ENCODE measurements at places on chromosomes 11 and 22.

DNA sequence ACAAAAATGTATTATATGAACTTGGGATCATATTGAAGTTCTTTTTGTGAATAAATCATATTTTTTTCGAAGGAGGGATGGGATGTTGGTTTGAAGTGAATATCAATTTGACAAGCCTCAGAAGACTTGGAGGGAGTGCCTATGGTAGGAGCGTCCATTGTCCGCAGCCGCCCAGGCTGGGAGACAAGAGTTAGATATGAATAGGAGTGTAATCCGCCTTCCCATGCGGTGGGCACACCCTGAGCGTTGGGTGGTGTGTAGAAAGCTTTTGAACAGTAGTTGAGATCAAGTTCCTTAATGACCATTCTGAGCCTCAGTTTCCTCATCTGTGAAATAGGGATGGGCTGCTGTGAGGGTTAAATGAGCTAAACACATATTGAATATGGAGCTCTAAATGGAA, 7.0 kb downstream of the CD82 start:
- no peaks in the 10 kb centered on the region for H3K4me1 ChIP-seq
- no peaks in the 10 kb centered on the region for H3K27me3 ChIP-seq
- DNase-seq = no peak
- no peak overlapping the region for H3K27ac ChIP-seq
- no peaks in the 10 kb centered on the region for H3K36me3 ChIP-seq
- H3K4me3 ChIP-seq = no peak overlapping the region

- H3K4me3 ChIP-seq = no peak overlapping the region
- H3K4me1 ChIP-seq = no peaks in the 10 kb centered on the region
- H3K36me3 ChIP-seq = no peaks in the 10 kb centered on the region
- no peak for DNase-seq
- H3K27me3 ChIP-seq = no peaks in the 10 kb centered on the region
Measured at GRCh38 chr11:41282395-41282794, 177.1 kb downstream of the LRRC4C start.

DNA sequence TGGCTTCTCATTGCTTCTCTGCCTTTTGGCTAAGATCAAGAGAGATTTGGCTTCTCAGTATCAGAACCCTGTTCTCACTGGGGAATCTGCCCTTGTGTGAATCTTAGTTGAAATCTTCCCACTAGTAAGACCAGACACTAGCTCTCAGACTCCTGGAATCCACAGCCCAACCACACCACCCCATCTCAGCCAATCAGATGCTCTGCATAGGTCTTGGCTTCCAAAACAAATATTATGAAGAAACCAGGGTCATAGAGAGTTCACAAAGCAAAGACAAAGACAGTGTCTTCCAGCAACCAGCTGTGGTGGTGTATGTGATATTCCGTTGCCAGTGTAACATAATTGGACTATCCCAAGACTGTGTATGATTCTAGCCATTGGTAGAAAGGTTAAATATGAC, 5.4 kb downstream of the OR8B12 start:
- DNase-seq = no peak
- no peak overlapping the region for H3K4me3 ChIP-seq
- H3K36me3 ChIP-seq = no peaks in the 10 kb centered on the region
- H3K27me3 ChIP-seq = no peaks in the 10 kb centered on the region
- no peak overlapping the region for H3K27ac ChIP-seq

GRCh38 chr22:33401291-33401690, 343.1 kb upstream of the SYN3 start:
- no peak for DNase-seq
- H3K4me1 ChIP-seq = no peaks in the 10 kb centered on the region
- no peak overlapping the region for H3K4me3 ChIP-seq
- H3K27ac ChIP-seq = no peak overlapping the region
- H3K36me3 ChIP-seq = no peaks in the 10 kb centered on the region
- no peaks in the 10 kb centered on the region for H3K27me3 ChIP-seq

DNA sequence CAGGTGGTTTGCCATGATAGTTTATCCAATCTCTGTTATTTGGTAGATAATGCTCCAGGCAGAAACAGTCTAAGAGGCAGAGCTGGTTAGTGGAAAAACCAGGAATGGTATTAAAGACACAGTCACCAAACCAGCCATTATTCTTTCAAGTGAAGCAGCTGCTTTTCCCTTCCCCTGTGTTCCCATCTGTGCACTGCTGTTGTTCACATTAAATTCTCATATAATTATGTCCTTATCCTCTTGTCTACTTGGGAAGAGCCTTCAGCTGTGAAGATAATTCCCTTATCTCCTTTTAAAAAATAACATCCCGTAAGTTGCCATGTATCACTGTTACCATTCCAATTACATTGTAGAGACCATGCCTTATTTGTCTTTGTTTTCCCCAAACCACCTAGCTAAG, 5.2 kb upstream of the TBCEL start:
- H3K27me3 ChIP-seq = no peaks in the 10 kb centered on the region
- H3K27ac ChIP-seq = no peak overlapping the region
- DNase-seq = no peak
- H3K4me3 ChIP-seq = no peak overlapping the region
- no peaks in the 10 kb centered on the region for H3K4me1 ChIP-seq
- H3K36me3 ChIP-seq = no peaks in the 10 kb centered on the region

DNA sequence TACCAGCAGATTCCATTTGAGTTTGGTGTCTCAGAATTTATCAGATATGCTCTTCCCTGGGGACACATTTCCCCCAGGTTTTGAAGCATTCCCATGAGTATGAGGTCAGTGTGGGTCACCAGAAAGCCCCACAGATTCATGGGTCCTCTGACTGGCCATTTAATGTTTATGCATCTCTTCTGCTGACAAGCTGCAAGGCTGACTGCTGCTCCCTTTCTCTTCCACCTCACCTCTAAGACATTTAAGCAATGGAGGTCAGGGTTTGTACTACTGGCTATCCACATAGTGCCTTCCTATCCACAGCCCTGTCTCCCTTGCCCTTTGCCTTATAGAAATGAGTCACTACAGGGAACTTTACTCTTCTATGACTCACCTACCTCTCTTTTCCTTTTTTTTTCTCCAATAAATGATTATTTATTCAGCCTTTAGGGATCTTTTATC, 106.0 kb upstream of the TIMP3 start:
- no peak overlapping the region for H3K4me3 ChIP-seq
- H3K4me1 ChIP-seq = no peaks in the 10 kb centered on the region
- no peak overlapping the region for H3K27ac ChIP-seq
- DNase-seq = no peak

- no peaks in the 10 kb centered on the region for H3K36me3 ChIP-seq
- H3K27ac ChIP-seq = no peak overlapping the region
- H3K27me3 ChIP-seq = no peaks in the 10 kb centered on the region
- no peak for DNase-seq
- no peaks in the 10 kb centered on the region for H3K4me1 ChIP-seq
Measured at GRCh38 chr11:96293598-96294021, 49.4 kb downstream of the MAML2 start.

- H3K36me3 ChIP-seq = no peaks in the 10 kb centered on the region
- H3K27me3 ChIP-seq = no peaks in the 10 kb centered on the region
- H3K4me3 ChIP-seq = no peak overlapping the region
- H3K4me1 ChIP-seq = no peaks in the 10 kb centered on the region
Measured at GRCh38 chr22:19554834-19555404, 30.7 kb upstream of the CLDN5 start.

DNA sequence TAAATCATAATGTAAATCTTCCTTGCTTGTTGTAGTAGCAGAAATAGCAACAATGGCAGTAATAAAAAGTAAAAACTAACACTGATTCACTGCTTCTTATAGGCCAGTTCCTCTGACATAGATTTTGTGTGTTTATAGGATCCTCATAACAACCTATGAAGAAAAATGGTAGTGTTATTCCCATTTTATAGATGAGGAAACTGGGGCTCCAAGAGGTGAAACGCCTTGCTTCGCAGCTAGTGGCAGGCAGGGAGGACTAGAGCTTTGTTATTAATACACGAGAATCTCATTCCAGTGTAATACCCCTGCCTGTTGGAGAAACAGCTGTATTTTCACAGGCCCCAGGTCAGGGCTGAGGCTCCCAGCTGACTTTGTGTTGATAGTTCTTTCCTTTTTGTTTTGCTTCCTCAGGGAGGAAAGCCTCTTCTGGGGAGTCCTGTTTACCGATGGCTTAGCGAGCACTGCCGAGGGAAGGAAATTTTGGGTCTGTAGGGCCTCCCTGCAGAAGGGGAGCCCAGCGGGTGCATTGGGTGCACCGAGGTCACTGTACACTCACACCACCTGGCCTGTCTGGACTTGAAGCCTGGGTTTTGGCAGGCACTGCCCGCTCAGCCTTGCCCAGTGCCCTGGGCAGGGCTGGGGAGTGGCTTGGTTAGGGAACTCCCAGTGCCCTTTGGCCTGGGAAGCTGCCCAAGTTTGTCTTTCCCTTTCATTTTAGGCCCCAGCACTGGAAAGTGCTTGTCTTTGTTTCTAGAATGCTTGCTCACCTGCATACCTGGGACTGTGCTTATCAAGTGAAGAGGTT, 13.5 kb downstream of the KIAA1671 start:
- no peak for DNase-seq
- peaks cover 26% of the 10 kb centered on the region for H3K4me1 ChIP-seq
- H3K27ac ChIP-seq = peak overlapping the region; percentile 78
- no peaks in the 10 kb centered on the region for H3K36me3 ChIP-seq
- H3K27me3 ChIP-seq = no peaks in the 10 kb centered on the region

- DNase-seq = no peak
- no peaks in the 10 kb centered on the region for H3K4me1 ChIP-seq
- no peaks in the 10 kb centered on the region for H3K36me3 ChIP-seq
- H3K4me3 ChIP-seq = no peak overlapping the region
- no peaks in the 10 kb centered on the region for H3K27me3 ChIP-seq
- H3K27ac ChIP-seq = no peak overlapping the region
Measured at GRCh38 chr11:73463359-73463758, 87.2 kb downstream of the RELT start.

Data from GM23338 (cell line).